Left renal cortex interstitium (tissue), 4 donors: ENCODE measurements at places on chromosomes 3 and 15. TPM values are rescaled to one million over a fixed set of nuclear protein-coding genes. Genes with fewer than 3 reads are reported as not detected.

- no peak for DNase-seq
These were observed 6.4 kb upstream of the FMN1 start for GRCh38 chr15:33200903-33201302.

The LDHAL6B gene
- polyA plus RNA-seq, result 0.33 TPM

The PRSS50 gene
- polyA plus RNA-seq, result 1.1 TPM

- no peak for DNase-seq
These were observed 676.0 kb downstream of the EPHA3 start for GRCh38 chr3:89783341-89783927.

GRCh38 chr3:32556332-32556731 lies 14.3 kb downstream of the DYNC1LI1 start:
- no peak for DNase-seq

The TRPM7 gene
- polyA plus RNA-seq, result 33.6 TPM

DNA sequence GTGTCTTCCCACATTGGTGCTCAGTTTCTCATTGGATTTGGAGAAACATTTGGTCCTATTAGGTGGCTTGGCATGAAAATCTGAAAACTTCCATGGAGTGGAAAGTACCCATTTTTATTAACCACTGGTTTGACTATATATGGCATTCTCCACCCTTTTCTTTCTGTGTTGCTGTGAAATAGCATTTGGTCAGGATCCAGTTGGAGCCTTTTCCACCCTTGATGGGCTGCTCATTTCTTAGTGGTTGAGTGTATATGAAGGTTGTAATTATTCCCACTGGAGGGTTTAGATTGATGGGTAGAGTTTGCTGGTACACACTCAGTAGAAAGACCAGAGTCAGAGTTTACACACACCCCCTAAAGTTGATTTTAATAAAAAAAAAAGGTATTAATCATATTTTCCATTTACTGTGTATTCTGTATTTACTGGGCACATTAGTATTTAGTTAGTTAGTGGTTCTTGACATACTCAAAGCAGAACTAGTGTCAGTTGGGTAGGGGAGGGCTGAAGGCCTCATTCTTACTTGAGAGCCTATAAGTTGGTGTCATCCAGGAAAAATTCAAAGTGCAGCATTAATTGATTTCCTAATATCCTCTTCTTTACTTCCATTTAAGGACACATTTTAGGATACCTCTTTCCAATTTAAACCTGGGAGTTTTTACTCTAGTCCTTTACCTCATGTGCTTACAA lies 69.5 kb downstream of the FLNB start:
- DNase-seq, result no peak

The P3H2 gene
- 82.6 TPM for polyA plus RNA-seq

GRCh38 chr15:69092159-69092558 lies 68.3 kb upstream of the GLCE start:
- DNase-seq, result no peak

GRCh38 chr3:141448606-141449220 lies 38.1 kb upstream of the RASA2 start:
- no peak for DNase-seq

DNA sequence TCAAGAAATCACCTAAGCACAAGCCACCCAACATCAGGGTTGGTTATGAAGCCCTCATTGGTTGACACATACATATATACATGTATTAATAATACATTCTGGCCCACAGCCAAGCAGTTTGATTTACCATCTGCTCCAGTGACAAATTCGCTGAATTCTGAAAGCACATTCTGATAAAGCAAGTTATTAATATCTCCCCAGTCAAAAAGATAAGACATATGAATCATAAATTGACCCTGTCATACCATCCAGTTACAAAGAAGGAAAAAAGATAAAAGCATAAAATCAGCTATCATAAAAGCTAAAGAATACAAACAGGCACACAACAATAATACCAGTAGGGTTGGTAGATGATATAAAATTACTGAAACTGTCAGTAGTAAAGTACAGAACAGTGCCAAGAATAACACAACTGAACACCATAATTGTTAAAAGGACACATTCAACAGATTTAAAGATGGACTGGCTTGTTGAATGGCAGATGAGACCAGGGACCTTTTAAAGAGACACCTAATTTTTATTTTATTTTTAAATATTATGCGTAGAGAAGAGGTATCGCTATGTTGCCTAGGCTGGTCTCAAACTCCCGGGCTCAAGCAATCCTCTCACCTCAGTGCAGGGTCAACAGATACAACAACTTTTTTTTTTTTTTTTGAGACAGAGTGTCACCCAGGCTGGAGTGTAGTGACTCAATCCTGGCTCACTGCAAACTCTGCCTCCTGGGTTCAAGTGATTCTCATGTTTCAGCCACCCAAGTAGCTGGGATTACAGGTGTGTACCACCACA lies 7.7 kb downstream of the SNX4 start:
- no peak for DNase-seq

- DNase-seq, result no peak
These were observed 51.7 kb upstream of the SMAD3 start for GRCh38 chr15:67013696-67014095.

GRCh38 chr3:138187296-138188012 lies at the start of gene ARMC8:
TSS of gene ARMC8 (plus strand) at chr3:138187301. CDS start at chr3:138187555, 254 bp downstream.
- DNase-seq, result peak; percentile 90

The LINGO1 gene
- 12.9 TPM for polyA plus RNA-seq

The A4GNT gene
- 2.6 TPM for polyA plus RNA-seq

The CNTN4 gene
- polyA plus RNA-seq, result 32.1 TPM

The HDC gene
- polyA plus RNA-seq, result 0.33 TPM

The GHSR gene
- polyA plus RNA-seq, result not detected

DNA sequence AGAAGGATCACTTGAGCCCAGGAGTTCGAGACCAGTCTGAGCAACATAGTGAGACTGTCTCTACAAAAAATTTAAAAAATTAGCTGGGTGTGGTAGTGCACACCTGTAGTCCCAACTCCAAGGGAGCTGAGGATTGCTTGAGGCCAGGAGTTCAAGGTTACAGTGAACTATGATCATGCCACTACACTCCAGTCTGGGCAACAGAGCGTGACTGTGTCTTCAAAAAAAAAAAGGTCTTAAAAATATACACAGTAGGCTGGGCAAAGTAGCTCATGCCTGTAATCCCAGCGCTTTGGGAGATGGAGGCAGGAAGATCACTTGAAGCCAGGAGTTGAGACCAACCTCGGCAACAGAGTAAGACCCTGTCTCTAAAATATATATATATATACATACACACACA lies 11.2 kb upstream of the CAMK1 start:
- DNase-seq, result no peak

The RYR3 gene
- polyA plus RNA-seq, result 16.7 TPM

The CALML4 gene
- polyA plus RNA-seq, result 34.2 TPM

GRCh38 chr3:168249550-168250414 lies 154.1 kb upstream of the GOLIM4 start:
- peak; percentile 58 for DNase-seq

DNA sequence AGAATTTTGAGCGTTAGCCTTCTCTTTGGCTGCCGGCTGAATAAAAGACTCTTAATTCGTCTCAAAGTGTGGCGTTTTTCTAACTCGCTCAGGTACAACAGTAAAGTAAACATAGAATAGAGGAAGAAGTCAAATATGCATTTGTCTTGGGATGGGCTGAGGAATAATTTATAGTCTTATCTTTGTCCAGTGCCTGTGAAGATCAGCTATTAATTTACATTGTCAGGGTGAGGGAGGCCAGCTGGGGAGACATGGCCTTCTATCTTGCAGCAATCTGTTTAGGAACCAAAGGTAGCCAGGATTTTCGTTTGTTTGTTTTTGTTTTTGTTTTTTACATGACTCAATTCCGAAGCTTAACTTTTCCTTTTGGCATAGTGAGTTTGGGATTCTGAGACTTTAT lies 100.2 kb downstream of the VPS8 start:
- DNase-seq, result no peak

DNA sequence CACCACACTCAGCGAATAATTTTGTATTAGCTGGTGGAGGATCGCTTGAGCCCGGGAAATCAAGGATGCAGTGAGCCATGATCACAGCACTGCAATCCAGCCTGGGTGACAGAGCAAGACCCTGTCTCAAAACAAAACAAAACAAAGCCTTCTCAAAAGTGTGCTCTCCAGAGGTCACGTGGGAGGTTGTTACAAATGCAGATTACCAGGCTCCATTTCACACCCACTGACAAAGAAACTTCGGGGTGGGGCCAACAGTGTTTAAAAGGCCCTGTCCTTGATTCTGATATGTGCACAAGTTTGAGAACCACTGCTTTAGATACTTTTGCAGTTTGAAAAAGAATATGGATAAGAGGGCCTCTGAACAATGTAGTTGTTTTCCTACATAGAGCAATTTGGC lies 80.5 kb downstream of the UBE2E2 start:
- no peak for DNase-seq

The TMEM42 gene
- 29.7 TPM for polyA plus RNA-seq

- no peak for DNase-seq
These were observed 39.7 kb downstream of the KLHL25 start for GRCh38 chr15:85754989-85755388.

DNA sequence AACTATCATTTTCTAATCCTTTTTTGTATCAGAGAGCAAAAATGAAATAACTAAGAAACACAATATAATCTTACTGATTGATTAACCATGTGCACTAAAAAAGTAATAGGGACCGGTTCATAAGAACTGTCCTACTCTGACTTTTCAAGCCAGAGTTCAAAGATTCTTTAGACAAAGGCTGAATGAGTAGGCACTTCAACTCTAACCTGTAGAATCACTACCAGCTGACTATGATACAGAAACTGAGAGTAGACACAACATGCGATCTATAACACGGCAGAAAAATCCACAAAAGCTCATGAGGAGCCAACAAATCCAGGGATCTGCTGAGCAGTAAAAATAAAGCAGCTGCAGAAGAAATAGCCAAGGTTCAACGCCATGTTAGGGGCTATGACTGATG lies 8.9 kb downstream of the COPB2 start:
- DNase-seq, result no peak

DNA sequence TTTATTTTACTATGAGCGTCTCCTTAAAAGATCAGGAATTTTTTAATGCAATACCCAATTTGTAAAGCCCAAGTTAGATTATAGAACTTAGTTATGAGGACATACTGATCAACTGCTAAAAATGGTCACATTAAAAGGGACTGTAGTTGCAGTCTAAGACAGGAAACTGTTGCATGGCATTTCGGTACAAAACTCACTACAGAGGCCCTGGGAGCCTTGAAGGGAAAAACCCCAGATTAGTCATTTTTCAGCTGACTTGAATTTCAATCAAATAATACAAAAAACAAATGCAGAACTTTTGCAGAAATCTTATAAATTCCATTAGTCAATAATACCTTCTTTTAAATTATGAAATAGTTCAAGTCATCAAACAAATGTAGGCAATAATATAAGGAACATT lies 6.9 kb upstream of the PTX3 start:
- DNase-seq, result no peak

The CELF6 gene
- 3.1 TPM for polyA plus RNA-seq

GRCh38 chr3:18208091-18208490 lies 217.0 kb downstream of the SATB1 start:
- DNase-seq, result no peak

The CNTN3 gene
- polyA plus RNA-seq, result 5.1 TPM

DNA sequence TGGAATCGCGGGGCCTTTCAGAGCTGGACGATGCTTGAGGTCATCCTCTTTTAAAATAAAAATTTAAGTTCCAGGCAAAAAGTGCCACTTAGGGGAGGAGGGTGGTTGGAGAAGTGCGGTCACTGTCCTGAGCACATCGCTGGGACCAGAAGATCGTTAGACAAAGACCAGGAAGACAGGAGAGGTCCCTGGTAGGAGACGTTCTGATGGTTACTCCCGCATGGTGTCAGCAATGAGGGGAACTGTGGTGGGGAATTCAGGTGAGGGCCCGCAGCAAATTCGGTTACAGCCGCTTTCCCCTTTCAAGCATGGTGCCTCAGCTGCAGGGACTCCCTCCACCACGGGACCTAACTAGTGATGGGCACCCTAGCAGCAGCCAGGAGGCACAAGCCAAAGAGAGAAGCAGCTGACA lies 1.0 kb upstream of the ISY1 start:
- no peak for DNase-seq

- DNase-seq, result no peak
These were observed 268.0 kb downstream of the LPP start for GRCh38 chr3:188421836-188422540.

GRCh38 chr3:99620976-99621375 lies 17.4 kb upstream of the COL8A1 start:
- DNase-seq, result no peak

DNA sequence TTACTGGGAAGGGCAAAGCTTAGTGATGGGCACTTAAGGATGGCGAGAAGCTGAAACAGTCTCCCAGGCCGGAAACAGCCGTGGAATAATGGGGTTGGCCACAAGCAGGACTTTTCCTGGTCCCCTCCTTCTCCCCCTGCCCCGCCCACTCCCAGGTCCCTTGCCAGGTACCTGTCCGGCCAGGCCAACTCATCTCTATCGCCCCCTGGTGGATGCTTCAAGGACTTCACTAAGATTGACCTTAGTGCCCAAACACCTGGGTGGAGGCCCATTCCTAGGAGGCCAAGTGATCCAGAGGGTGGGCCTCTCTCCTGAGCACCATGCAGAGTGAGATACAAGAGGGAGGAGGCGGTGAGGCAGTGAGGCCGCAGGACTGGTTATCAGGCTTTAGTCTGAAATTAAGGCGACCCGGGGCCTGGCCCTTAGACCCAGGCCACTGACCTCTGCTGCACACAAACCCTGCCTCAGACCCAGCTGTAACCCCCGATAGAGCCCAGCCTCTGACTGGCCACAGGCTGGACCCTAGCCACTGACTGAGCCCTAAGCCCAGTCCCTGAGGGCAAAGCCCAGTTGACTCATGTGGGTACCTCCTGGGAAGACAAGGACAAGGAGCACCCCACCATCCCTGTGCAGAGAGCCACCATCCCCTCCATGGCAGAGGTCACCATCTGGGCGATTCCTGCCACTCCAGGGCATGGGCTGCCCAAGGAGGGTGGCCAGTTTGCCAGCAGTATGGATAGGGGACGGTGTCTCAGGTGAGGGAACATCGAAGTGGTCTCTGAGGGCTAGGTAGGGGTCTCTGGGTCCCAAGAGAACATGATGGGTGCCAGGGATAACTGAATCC lies 37.6 kb downstream of the VIPR1 start:
- peak; percentile 7 for DNase-seq

GRCh38 chr15:83960192-83960829 lies 275.3 kb upstream of the GOLGA6L4 start:
- no peak for DNase-seq

DNA sequence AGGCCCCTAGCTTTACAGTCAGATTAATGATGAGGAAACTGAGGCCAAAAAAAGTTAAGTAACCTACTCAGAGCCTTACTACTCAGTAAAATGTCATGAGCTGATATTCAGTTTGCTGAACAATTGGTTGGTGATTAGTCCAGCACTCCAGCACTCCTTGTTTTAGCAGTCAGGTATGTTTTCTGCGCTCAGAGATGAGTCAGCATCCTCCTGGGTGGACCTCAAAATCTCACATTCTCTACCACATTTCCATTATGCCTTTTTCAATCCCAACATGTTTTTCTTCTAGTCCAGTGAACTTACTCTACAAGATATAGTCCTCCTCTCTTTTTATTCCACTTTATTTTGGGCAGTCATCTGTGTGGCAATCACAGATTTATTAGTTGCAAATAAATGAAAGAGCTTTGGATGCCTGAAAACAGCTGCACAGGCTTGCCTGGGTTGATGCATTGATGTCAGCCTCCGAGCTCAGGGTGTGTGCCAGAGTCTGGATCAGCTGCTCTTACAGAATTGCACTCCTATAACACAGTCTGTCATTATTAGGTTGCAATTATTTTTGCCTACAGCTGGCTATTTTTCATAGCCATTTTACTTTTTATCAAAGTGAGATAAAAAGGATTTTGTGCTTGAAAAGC lies 133.2 kb downstream of the ARPP21 start:
- no peak for DNase-seq

GRCh38 chr15:20644896-20645295 lies 103.3 kb upstream of the GOLGA6L6 start:
- no peak for DNase-seq

- no peak for DNase-seq
These were observed 118.8 kb downstream of the ADAMTS9 start for GRCh38 chr3:64568895-64569517.

- no peak for DNase-seq
These were observed 365.7 kb upstream of the ICE2 start for GRCh38 chr15:60844511-60845174.
